ENCODE measurements at places on chromosomes 12 and 14. TPM values are rescaled to one million over a fixed set of nuclear protein-coding genes. Genes with fewer than 3 reads are reported as not detected.

GRCh38 chr12:6946033-6946919 lies 2.5 kb downstream of the C12orf57 start:
- H3K27ac ChIP-seq, result peak overlapping the region; percentile 99
- H3K36me3 ChIP-seq, result peaks cover 5% of the 10 kb centered on the region
- H3K4me1 ChIP-seq, result peaks cover 41% of the 10 kb centered on the region

DNA sequence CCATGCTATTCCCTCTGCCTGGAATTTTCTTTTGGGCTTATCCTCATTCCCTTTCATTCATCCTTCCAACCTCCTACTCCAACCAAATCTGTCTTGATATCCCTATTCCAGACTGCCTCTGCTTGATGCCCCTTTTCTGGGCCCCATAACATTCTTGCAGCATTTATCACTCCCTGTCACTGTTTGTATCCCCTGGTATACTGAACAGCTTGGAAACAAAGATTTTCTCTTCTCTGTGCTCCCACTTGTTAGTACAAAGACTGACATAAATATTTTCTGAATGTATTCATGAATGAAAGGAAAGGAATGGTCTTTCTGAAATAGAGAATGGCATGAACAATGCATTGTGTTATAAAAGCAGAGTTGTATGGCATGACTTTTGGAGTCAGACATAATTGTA lies 7.5 kb downstream of the IRAK4 start:
- H3K27me3 ChIP-seq, result no peaks in the 10 kb centered on the region
- H3K36me3 ChIP-seq, result no peaks in the 10 kb centered on the region
- H3K4me3 ChIP-seq, result no peak overlapping the region
- H3K27ac ChIP-seq, result no peak overlapping the region

DNA sequence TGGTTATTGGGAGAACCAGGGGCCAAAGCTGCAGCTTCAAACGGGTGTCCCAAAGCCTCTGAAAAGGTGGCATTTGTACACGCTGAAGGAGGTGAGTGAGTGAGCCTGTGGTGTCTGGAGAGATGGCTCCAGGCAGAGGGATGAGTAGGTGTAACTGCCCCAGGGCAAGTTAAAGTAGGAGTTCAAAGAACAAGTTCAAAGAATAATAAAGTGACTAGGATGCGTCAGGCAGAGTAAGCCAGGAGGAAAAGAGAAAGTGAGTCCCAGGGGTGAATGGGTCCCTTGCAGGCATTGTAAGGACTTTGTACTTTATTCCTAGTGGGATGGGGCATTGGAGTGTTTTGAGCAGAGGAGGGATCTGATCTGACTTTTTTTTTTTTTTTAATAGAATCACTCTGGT lies 201.4 kb upstream of the PWP1 start:
- no peak for DNase-seq
- H3K27me3 ChIP-seq, result no peaks in the 10 kb centered on the region
- no peaks in the 10 kb centered on the region for H3K36me3 ChIP-seq
- no peaks in the 10 kb centered on the region for H3K4me1 ChIP-seq

DNA sequence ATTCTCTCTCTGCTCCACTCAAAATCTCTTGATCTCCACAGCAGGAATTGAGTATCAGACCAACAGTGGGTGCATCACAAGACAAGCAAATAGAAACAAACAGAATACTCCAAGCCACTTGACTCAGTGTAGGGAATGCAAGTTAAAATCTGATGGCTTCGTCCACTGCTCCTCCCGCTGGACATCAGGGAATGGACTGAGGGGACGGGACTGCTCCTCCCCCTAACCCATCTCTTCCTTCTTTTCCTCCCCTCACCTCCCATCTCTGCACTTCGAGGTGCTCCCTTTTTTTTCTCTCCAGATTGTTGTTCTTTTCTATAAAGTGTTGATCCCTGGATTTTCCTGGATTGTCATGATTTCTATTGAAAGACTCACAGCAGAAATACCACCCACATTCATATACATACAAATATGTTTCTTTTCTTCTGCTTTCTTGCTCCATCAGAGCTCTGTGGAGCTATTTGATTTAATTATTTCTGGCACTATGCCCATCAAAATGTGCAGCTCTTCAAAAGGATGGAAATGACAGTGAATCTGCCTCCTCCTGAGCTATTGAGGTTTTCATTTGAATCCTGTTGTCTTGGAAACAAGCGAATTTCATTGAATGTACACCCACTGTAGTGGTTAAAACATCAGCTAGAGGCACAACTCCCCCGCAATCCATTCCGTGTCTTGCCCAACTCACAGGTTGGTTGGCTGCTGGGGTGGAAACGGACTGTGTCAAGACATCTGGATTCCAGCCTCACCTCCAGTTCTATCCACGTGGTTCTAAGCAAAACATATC lies 199.7 kb downstream of the SPTSSA start:
- peaks cover 8% of the 10 kb centered on the region for H3K4me1 ChIP-seq
- H3K4me3 ChIP-seq, result no peak overlapping the region
- no peaks in the 10 kb centered on the region for H3K36me3 ChIP-seq
- no peaks in the 10 kb centered on the region for H3K27me3 ChIP-seq
- DNase-seq, result no peak
- H3K27ac ChIP-seq, result no peak overlapping the region

DNA sequence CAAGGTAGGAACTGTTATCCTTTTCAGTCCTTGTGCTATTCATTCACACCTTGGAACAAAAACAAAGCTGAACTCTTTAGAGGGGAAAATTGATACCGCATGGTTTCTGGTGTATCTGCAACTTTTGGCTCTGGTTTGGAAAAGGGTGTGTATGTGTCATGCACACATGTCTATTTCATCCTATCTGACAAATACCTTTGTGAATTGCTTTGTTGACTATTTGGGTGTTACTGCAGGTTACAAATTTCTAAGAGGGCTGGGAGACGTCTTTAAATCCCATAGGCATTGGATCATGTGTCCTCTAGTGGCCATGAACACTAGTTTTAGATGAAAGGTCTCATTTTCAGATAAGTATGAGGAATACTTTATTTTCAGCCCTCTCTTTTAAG lies 59.9 kb upstream of the IFNG-AS1 start:
- H3K4me1 ChIP-seq, result peaks cover 6% of the 10 kb centered on the region
- H3K27me3 ChIP-seq, result no peaks in the 10 kb centered on the region
- no peak overlapping the region for H3K4me3 ChIP-seq
- no peak for DNase-seq
- no peak overlapping the region for H3K27ac ChIP-seq

DNA sequence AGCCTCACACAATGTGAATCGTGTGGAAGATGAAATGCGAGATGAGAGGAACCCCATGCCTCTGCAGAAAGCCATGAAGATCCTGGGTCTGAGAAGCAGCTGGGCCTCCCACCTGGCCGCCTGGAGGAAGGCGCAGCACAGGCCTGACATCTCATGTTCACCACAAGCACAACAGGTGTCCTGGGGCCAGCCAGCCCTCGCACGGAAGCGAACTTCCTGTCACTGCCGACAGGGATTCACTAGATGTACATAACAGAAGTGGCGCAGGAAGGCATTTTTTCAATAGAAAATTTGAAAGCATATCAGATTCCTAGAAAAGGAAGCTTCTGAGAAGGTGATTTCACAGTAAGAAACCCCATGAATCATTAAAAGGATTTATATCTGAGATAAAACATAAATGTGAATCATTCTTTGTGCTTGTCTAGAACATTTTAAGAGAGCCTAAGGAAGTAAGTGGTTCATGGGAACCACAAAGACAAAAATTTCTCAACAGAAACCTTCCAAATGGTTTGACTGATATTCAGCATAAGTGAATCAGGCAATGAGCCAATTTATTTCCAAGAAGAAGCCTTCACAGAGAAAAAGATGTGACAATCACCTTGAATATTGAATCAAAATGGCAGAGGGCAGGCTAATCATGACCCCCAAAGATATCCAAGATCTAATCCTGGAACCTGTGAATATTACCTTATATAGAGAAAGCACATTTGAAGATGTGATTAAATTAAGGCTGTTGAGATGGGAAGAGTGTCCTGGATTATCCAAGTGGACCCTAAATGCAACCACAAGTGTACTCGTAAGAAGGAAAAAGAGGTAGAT lies 311.9 kb downstream of the DUSP6 start:
- no peaks in the 10 kb centered on the region for H3K27me3 ChIP-seq
- no peaks in the 10 kb centered on the region for H3K36me3 ChIP-seq
- no peak for DNase-seq
- H3K4me3 ChIP-seq, result no peak overlapping the region
- H3K27ac ChIP-seq, result no peak overlapping the region

- no peaks in the 10 kb centered on the region for H3K27me3 ChIP-seq
- H3K4me3 ChIP-seq, result no peak overlapping the region
- no peaks in the 10 kb centered on the region for H3K36me3 ChIP-seq
- peaks cover 10% of the 10 kb centered on the region for H3K4me1 ChIP-seq
- DNase-seq, result no peak
These were observed 5.4 kb downstream of the VSIG10 start for GRCh38 chr12:118098401-118098800.

DNA sequence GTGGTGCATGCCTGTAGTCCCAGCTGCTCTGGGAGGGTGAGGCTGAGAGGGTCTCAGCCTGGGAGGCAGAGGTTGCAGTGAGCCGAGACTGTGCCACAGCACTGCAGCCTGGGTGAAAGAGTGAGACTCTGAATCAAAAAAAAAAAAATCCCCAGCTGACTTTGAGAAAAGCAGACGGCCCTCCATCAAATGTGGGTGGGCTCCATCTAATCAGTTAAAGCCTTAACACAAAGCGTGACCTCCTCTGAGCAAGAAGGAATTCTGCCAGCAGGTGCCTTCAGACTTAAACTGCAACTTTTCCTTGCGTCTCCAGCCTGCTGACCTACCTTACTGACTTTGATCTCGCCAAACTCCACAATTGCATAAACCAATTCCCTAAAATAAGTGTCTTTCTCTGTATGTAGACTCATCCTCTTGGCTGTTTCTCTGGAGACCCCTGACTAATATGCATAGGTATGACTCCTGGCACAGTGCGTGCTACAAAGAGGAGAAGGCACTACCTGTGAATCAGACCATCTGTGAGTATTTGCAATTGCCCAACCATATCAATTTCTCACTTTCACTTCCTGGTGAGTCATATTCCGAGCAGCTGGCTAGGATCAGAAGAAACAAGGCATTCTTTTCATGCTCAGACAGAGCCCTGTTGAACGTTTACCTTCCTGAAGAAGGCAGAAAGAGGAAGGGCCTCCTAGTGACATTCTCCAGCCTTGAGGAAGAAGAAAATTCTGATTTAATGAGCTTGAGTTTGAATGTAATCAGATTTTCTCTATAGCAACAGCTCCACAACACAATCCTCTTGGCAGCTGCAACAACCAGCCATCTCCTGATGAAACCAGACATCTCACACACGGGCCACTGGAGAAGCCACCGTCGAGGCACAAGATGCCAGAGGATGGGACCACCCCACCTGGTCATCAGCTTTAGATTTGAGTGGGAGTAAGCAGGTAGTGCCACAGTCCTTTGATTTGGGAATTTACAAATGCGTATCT lies 54.3 kb downstream of the CLMN start:
- no peaks in the 10 kb centered on the region for H3K36me3 ChIP-seq
- no peaks in the 10 kb centered on the region for H3K27me3 ChIP-seq
- peaks cover 35% of the 10 kb centered on the region for H3K4me1 ChIP-seq
- DNase-seq, result no peak

DNA sequence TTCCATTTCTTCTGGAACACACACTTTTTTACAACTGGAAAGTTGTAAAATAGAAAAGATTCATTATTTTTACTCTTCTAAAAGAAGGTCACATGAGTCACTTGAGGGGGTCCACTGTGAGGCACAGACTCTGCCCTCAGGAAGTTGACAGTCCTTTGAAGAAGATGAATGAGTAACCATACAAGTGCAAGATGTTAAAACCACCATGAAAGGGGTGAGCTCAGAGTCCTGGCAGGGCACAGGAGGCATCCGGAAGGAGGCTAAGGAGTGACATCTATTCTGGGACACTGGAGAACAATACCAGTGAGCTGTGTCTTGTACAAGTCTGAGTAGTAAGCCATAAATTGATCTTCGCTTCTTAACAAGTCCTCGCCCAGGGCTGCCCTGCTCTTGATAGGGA lies 126.0 kb upstream of the FRMD6 start:
- no peaks in the 10 kb centered on the region for H3K36me3 ChIP-seq
- no peaks in the 10 kb centered on the region for H3K27me3 ChIP-seq
- no peaks in the 10 kb centered on the region for H3K4me1 ChIP-seq
- H3K27ac ChIP-seq, result no peak overlapping the region
- H3K4me3 ChIP-seq, result no peak overlapping the region

DNA sequence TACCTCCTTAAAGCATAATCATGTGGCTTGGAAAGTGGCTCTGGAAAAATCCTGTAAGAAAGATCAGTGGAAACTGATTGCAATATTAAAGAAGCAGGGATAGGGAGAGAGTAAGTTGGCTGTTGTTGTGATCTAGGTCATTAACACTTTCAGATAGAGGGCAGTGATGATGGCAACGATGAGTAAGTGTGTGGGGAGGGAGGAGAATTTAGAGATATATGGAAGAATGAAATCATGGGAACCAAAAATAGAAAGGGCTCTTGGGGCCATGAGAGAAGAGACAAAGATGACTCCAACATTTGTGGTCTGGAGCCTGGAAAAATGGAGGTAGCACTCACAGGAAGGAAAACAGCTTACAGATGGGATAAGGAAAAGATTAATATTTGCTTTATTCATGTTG lies 23.3 kb downstream of the SNRPF start:
- no peak overlapping the region for H3K27ac ChIP-seq
- H3K4me3 ChIP-seq, result no peak overlapping the region
- H3K27me3 ChIP-seq, result no peaks in the 10 kb centered on the region
- DNase-seq, result no peak
- no peaks in the 10 kb centered on the region for H3K36me3 ChIP-seq

DNA sequence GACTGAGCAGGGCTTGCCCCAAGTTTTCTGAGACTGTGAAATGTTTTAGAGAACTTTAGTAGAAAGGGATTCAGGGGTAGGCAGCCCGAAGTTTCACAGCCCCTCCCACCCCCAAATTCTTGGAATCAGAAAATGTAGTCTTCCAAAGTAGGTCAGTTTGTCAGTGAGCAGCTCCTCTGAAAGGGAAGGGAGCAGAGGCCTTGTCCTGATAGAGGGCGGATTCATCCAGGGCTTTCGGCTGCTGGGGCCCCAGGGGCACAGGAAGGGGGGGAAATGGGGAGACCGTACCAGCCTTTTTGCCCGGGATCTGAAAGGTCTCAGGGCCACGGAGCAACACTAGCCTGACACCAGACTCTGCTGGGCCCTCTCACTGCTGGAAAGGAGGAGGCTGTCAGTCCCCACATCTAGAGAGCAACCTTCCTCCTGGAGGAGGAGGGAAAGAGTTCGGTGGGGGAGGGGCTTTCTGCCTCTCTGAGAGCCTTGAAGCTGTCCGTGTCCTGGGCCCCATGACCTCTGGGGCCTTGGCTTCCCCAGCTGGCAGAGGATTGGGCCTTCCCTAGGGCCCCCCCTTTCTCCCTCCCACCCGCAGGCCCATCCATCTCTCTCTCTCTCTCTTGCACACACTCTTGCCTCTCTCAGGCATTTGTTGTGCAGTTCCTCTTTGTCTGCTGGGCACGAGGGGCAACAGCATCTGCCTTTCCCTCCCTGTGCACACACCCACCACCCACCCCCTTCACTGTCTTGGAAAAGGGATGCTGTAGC lies at the start of gene IKZF4:
TSS of gene IKZF4 (plus strand) at position 621 of the 762 bp plus-strand sequence. CDS start 451 bp downstream, outside the sequence.
- H3K4me3 ChIP-seq, result peak within 1 kb of the TSS; percentile 29
- peak; percentile 89 for DNase-seq
- H3K27me3 ChIP-seq, result no peaks in the 10 kb centered on the region
- no peaks in the 10 kb centered on the region for H3K36me3 ChIP-seq

Gene LRTM2
- total RNA-seq, result 0.41 TPM

Gene BMP4
- total RNA-seq, result 30.0 TPM

Gene MYF5
- total RNA-seq, result not detected

Gene NINJ2
- 4.3 TPM for total RNA-seq

Gene PRB2
- total RNA-seq, result not detected

Gene IFI27L1
- total RNA-seq, result 8.6 TPM

Gene AP1G2
- 16.4 TPM for total RNA-seq

Gene GUCY2C
- not detected for total RNA-seq

Gene CFAP251
- total RNA-seq, result 1.3 TPM
